ENCODE measurements at places on chromosomes 1 and 21. TPM values are rescaled to one million over a fixed set of nuclear protein-coding genes. Genes with fewer than 3 reads are reported as not detected.

HMGCL gene
- total RNA-seq, result 31.9 TPM

GJC2 gene
- total RNA-seq, result 1.0 TPM

GRCh38 chr1:178143730-178144690, 50.1 kb downstream of the RASAL2 start:
- no peak for DNase-seq
- H3K27me3 ChIP-seq, result no peaks in the 10 kb centered on the region
- no peaks in the 10 kb centered on the region for H3K36me3 ChIP-seq
- no peak overlapping the region for H3K27ac ChIP-seq

GRCh38 chr1:27303509-27303908, 18.5 kb upstream of the TMEM222 start:
- no peak for DNase-seq
- no peak overlapping the region for H3K4me3 ChIP-seq
- H3K27ac ChIP-seq, result no peak overlapping the region
- no peaks in the 10 kb centered on the region for H3K27me3 ChIP-seq
- H3K36me3 ChIP-seq, result peaks cover 54% of the 10 kb centered on the region
- peaks cover 29% of the 10 kb centered on the region for H3K4me1 ChIP-seq

DNA sequence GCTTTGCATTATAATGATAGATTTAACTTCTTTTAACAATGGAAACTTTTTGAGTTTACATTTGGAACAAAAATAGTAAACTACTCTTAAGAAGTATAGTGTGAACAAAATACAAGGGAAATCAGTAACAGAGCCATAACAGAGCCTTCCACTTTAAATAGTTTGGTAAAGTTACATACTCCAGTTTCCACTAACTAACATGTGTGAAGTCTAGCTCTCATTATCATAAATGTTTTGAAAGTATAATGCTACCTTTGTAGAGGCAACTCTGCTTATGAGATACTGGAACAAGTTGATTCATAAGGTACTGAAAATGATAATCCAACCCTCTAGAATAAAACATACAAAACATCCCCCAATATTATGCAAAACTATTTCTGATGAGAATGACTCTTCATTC, 1155.1 kb upstream of the ADGRL2 start:
- H3K27ac ChIP-seq, result no peak overlapping the region
- no peak for DNase-seq
- H3K4me1 ChIP-seq, result no peaks in the 10 kb centered on the region
- H3K4me3 ChIP-seq, result no peak overlapping the region
- H3K36me3 ChIP-seq, result no peaks in the 10 kb centered on the region
- no peaks in the 10 kb centered on the region for H3K27me3 ChIP-seq

- H3K27me3 ChIP-seq, result no peaks in the 10 kb centered on the region
- H3K4me1 ChIP-seq, result peaks cover 54% of the 10 kb centered on the region
- H3K36me3 ChIP-seq, result peaks cover 11% of the 10 kb centered on the region
- H3K4me3 ChIP-seq, result peak within 1 kb of the TSS; percentile 84
- DNase-seq, result peak; percentile 85
- H3K27ac ChIP-seq, result peak within 1 kb of the TSS; percentile 93
Measured at GRCh38 chr1:99849744-99850458, at the start of gene AGL. AGL (plus strand) TSS chr1:99850361; CDS start chr1:99851043, 682 bp downstream.

DNA sequence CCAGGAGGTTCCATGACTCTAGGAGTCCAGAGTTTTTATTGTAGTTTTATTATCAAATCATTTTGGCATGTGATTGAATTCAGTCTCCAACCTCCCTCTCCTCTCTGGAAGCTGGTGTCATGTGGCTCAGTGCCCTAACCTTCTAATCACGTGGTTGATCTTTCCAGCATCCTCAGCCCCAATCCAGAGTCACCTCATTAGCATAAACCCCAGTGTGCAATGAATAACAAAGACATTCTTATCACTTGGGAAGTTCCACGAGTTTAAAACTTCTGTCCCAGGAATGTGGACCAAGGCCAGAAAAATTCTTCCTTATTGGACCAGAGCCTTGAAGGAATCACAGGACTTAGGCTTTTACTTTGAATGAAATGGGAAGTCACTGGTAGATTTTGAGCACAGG, 52.2 kb downstream of the KIRREL1 start:
- no peak overlapping the region for H3K27ac ChIP-seq
- peaks cover 53% of the 10 kb centered on the region for H3K4me1 ChIP-seq
- no peak overlapping the region for H3K4me3 ChIP-seq

UBL4B gene
- not detected for total RNA-seq

DNA sequence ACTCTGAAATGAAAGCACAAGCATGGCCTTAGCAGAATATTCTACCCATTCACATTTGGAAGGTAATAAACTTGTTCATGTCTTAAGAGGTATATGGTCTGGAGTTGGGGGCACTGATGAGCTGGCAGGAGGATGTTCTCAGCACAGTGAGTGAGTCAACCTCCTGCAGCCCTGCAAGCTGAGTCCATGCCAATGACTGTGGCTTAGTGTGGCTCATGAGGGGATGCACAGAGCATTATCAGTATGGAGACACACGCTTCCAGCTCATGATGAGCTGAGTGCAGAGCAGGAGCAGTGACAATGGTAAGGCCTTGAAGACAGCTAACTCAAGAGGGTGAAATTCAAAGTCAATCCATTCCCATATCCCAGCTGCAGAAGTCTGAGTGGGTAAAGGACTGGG, 102.3 kb downstream of the TNFSF18 start:
- no peaks in the 10 kb centered on the region for H3K36me3 ChIP-seq
- H3K4me3 ChIP-seq, result no peak overlapping the region
- no peak overlapping the region for H3K27ac ChIP-seq
- no peak for DNase-seq

- no peaks in the 10 kb centered on the region for H3K4me1 ChIP-seq
- H3K36me3 ChIP-seq, result no peaks in the 10 kb centered on the region
- no peaks in the 10 kb centered on the region for H3K27me3 ChIP-seq
Measured at GRCh38 chr1:11046270-11046566, 821 bp downstream of the MASP2 start.

DNA sequence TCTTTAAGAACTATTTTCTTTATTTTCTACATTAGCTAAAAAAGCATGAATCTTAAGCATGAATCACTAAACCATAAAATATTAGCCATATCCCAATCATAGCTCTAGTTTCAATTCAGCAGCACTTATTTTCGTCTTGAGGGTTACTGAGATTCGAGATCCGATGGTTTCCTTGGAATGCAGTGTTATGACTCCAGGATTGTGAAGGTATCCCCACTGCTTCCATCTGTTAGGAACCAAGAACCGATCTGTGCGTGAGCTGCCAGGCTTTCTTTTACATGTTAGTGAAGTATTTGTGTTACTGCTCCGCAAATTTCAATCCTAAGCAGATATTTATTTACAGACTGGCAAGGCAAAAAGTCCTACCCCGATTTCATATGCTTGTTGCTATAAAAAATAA, 18.8 kb downstream of the TNFRSF9 start:
- no peak overlapping the region for H3K27ac ChIP-seq
- H3K4me1 ChIP-seq, result no peaks in the 10 kb centered on the region
- DNase-seq, result no peak
- no peak overlapping the region for H3K4me3 ChIP-seq
- no peaks in the 10 kb centered on the region for H3K36me3 ChIP-seq

MGST3 gene
- 718 TPM for total RNA-seq

RPE65 gene
- not detected for total RNA-seq

SLC30A10 gene
- 0.47 TPM for total RNA-seq

OR2T3 gene
- not detected for total RNA-seq

GRCh38 chr1:4018466-4019146, 118.5 kb upstream of the C1orf174 start:
- H3K27ac ChIP-seq, result no peak overlapping the region
- no peaks in the 10 kb centered on the region for H3K4me1 ChIP-seq
- peaks cover 49% of the 10 kb centered on the region for H3K27me3 ChIP-seq
- H3K4me3 ChIP-seq, result no peak overlapping the region
- H3K36me3 ChIP-seq, result no peaks in the 10 kb centered on the region
- no peak for DNase-seq

DNA sequence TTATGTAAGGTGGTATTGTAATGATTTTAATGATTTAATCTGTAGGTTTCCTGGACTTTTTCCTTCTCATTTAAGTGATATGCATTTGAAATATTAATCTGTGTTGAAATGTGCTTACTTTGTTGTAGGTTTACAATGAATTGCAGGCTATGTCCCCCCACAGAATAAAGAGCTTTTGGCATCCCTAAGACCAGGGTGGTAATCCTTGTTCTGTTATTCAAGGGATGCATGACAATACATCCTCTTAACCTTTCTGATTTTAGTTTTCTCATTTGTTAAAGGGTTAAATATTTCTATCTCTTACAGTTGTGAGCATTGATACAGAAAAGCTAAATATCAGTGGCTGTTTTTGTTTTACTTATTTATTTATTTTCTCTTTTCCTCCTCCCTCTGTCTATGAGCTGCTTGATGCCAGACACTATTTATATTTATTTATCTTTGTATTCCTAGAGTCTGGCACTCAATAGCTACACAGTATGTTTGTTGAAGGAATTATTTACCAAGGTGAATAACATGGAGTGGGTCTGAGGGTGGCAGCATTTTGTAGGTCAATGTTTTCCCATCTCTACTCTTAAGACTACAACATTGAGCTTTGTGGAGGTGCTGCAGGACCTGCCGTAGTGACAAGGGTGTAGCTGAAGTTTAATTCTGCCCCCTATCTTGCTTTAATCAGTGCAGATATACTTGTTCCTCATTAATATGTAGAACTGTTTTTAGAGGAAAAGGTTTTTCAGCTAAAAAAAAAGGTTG, 19.9 kb upstream of the ADGRL2 start:
- H3K27me3 ChIP-seq, result no peaks in the 10 kb centered on the region
- no peaks in the 10 kb centered on the region for H3K36me3 ChIP-seq
- H3K4me1 ChIP-seq, result no peaks in the 10 kb centered on the region

- H3K4me3 ChIP-seq, result no peak overlapping the region
- no peaks in the 10 kb centered on the region for H3K27me3 ChIP-seq
- no peak overlapping the region for H3K27ac ChIP-seq
- no peaks in the 10 kb centered on the region for H3K36me3 ChIP-seq
Measured at GRCh38 chr1:32263744-32264143, 12.7 kb downstream of the LCK start.

GRCh38 chr1:247905910-247906503, 10.6 kb downstream of the OR2W3 start:
- H3K27ac ChIP-seq, result no peak overlapping the region
- peak overlapping the region; percentile 43 for H3K4me3 ChIP-seq
- no peaks in the 10 kb centered on the region for H3K4me1 ChIP-seq
- no peaks in the 10 kb centered on the region for H3K27me3 ChIP-seq
- no peak for DNase-seq
- H3K36me3 ChIP-seq, result no peaks in the 10 kb centered on the region

RAB4A gene
- 132 TPM for total RNA-seq

DNA sequence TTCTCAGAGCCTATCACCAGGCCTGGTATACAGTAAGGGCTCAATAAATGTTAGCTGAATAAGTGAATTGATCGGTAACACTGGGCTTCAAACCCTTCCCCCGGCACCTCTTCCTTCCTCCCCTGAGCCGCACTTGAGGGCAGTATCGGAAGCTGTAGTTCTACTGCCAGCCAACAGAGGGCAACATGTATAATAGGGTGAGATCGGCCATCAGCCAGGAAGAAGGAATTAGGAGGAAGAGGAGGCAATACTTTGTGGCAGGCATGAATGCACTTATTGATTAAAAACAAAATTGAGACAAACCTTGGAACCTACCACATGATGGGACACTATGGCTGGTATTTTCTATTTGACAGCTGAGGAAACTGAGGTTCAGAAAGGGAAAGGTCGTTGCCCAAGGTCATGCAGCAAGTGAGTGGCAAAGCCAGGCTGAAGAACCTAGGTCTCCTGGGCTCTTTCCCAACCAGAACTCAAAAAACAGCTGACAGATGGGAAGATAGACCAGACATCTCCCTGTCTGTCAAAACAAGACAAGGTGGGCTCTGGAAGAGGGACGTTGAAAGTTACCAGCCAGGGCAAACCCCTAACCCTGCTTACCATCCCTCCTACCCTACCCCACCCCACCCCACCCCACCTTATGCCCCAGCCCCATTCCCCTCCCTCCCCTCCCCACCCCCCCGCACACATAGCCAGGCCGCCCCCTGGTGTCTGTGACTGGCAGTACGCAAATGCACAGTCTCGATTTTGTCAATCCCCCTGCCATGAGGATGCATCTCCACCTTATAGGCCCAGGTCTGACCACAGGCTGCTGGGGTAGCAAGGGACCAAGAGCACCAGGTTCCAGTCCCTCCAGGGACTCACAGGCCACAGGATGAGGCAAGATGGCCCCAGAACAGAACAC, 107.3 kb upstream of the RUNX3 start:
- no peaks in the 10 kb centered on the region for H3K4me1 ChIP-seq
- no peak overlapping the region for H3K27ac ChIP-seq
- peaks cover 53% of the 10 kb centered on the region for H3K27me3 ChIP-seq
- H3K4me3 ChIP-seq, result no peak overlapping the region

DNA sequence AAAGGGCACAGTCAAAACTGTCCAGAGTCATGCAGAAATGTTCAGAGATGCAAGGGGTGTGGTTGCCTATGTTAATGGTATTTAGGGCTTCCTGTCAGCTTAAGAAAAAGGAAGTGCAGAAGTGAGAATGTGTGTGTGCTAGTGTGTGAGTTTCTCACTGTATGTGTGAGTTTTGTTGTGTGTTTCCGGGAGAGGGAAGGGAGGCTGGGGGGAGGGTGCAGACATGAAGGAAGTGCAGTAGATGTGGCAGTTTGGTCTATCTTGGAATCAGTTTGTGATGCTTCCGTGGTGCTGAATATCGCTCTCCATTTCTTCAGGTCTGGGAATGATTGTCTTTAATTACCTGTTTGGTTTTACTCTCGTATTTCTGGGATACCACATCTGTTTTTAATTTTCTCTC, 16.5 kb upstream of the ATP6V1G3 start:
- no peaks in the 10 kb centered on the region for H3K4me1 ChIP-seq
- H3K4me3 ChIP-seq, result no peak overlapping the region
- no peaks in the 10 kb centered on the region for H3K36me3 ChIP-seq
- H3K27me3 ChIP-seq, result no peaks in the 10 kb centered on the region

KRTAP21-2 gene
- total RNA-seq, result not detected

- no peak overlapping the region for H3K4me3 ChIP-seq
- no peaks in the 10 kb centered on the region for H3K27me3 ChIP-seq
- peaks cover 21% of the 10 kb centered on the region for H3K4me1 ChIP-seq
- peak; percentile 47 for DNase-seq
- H3K27ac ChIP-seq, result no peak overlapping the region
Measured at GRCh38 chr1:110433803-110434202, 17.1 kb upstream of the PROK1 start.

ACTL8 gene
- total RNA-seq, result not detected

DNA sequence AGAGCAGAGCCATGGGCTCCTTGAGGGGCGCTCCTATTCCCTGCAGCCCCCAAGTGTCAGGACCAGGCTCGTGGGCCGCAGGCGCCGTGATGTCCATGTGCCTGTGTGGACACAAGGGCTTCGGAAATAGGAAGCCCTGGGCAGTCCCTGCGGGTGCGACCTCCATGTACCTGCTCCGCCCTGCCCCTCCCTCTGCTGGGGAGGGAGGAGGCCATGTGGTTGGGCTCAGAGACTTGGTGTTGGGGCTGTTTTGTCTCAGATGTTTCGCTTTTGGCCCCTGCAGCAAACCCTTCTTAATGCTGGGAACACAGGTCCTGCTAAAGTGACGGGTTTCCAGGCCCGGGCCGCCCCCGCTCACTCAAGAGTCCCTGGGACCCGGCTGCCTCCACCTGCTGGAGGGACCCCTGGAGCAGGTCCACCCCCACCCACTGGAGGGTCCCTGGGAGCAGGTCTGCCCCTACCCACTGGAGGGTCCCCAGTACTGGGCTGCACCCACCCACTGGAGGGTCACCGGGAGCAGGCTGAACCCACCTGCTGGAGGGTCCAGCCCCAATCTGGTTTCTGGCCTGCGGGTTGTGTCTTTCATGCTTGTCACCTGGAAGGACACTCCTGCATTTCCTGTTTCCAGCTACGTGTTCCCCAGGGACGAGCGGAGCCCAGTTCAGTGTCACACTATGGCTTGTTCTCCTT, 156.5 kb downstream of the PEX14 start:
- peaks cover 34% of the 10 kb centered on the region for H3K4me1 ChIP-seq
- no peak overlapping the region for H3K27ac ChIP-seq
- H3K27me3 ChIP-seq, result no peaks in the 10 kb centered on the region
- peaks cover 21% of the 10 kb centered on the region for H3K36me3 ChIP-seq

TDRD10 gene
- 2.6 TPM for total RNA-seq

All from left ventricle myocardium inferior (tissue), 1 donor.